D721Med (cell line): ENCODE measurements at places on chromosomes 4 and X.

GRCh38 chr4:156824451-156825060 is 147.0 kb downstream of the PDGFC start:
- DNase-seq = no peak

DNA sequence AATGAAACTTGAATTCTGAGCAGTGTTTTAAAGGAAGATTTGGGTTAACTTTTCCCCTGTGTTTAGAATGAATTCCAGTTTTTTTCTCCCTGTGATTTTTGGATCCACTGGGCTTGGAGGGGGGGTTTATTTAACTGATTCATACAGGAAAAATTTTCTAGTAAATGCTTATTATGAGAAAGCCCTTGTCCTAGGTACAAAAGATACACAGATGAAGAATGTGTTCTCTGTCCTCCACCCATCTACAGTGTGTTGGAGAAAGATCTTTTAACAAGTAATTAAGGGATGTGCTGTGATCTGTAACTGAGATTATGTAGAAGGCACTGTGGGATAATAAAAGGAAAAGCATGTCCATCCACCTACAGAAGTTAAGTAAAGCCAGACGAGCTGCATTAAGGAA is 103.9 kb downstream of the STIM2 start:
- DNase-seq = no peak

GRCh38 chr4:15557786-15558550 is 88.3 kb downstream of the CC2D2A start:
- DNase-seq = no peak

- DNase-seq = no peak
These were observed 9.3 kb downstream of the PAGE4 start for GRCh38 chrX:49838374-49838773.

DNA sequence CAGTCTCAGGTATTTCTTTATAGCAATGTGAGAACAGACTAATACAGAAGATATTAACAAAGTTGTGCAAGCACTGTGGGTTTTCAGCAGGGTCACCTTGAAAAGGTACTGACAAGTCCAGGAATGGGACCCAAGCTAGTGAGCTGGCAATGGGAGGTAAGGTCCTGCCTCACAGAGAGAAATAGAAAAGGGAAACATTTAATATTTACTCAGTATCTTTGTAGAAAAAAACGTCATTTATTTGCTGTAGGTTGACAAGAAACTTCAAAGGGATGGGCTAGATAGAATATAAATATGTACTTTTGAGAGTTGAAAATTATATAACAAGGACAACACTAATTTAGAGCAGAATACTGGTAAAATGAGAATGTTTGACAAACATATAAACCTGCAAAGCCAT is 89.0 kb downstream of the GPRIN3 start:
- DNase-seq = no peak

GRCh38 chr4:19399001-19399400 is 852.7 kb upstream of the SLIT2 start:
- no peak for DNase-seq

DNA sequence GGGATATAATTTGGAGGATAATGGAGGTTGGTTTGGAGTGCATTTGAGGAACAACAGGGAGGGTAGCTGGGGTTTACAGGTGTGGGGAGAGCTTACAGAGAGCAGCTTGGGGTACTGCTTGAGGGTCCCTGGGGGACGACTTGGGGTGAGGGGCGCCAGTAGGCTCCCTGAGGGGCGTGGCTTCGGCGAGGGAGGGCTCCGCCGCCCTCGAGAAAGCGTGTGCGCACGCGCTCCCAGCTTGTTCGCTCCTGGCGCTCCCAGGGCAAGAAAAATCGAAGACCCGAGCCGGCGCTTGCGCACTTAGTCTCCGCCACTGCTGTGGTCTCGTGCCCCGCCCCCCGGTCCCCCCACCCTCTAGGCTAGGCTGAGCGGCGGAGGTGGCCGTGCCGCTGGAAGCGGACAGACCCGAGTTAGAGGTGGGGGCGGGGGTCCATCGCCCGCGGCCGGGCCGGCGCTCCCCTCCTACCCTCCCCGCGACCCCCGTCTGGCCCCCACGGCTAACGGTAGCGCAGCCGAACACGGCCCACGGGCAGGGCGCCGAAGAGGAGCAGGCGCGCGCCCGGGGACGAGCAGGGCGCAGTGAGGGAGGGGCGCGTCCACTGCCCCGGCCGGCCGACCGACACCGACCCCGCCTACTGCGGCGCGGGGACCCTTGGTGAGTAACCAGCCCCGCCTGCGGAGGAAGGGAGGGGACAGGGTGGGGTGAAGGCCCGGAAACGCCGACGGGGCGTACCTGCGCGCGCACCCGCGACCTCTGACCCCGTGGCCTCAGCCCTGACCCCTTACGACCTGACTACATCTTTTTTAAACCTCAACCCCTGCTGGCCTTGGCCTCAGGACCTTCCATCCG is 5.4 kb upstream of the CCDC120 start:
- DNase-seq = peak; percentile 60

- no peak for DNase-seq
These were observed 33.0 kb downstream of the PLAC1 start for GRCh38 chrX:134625315-134625718.

GRCh38 chrX:34915463-34916225 is 27.0 kb upstream of the FAM47B start:
- DNase-seq = no peak

DNA sequence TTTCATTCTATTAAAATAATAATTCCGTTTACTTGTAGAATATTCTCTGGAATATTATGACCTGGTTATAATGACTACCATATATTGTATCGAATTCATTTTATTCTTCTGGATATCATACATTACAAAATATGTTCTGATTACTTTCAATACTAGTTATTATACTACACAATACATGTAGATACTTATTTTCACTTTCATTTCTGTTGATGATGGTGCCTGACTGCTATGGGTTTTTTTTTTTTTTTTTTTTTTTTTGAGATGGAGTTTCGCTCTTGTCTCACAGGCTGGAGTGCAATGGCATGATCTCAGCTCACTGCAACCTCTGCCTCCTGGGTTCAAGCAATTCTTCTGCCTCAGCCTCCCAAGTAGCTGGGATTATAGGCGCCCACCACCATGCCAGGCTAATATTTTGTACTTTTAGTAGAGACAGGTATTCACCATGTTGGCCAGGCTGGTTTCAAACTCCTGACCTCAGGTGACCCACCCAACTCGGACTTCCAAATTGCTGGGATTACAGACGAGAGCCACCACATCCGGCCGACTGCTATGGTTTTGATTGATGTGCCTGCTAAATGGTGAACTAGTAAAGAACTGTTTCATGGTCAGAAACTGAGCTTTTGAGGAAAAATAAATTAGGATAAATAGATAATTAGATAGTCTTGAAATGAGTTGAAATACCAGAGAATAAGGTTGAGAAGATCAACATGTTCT is 39.5 kb downstream of the PCDH10 start:
- no peak for DNase-seq

DNA sequence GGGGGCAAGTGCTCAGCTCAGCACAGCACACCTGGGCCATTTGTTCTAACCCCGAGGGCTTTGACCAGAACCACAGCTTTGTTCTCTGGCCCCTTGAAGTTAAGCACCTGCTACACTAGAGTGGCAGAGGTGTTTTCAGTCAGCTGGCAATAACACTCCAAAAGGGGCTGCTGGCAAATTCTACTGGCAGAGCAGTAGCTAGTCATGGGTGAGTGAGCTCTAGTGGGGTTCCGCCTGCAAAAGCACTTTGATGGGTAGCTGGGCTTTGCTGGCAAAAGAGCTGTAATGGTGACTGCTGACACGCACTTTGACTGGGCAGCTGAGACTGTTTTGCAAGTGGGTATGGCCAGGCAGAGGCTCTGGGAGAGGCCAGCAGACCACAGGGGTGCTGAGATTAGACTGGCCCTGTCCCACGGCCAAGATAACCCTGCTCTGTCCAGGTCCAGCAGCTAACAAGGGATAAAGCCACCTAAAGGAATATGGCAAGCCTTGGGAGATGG is 65.2 kb upstream of the TENT5D start:
- no peak for DNase-seq

DNA sequence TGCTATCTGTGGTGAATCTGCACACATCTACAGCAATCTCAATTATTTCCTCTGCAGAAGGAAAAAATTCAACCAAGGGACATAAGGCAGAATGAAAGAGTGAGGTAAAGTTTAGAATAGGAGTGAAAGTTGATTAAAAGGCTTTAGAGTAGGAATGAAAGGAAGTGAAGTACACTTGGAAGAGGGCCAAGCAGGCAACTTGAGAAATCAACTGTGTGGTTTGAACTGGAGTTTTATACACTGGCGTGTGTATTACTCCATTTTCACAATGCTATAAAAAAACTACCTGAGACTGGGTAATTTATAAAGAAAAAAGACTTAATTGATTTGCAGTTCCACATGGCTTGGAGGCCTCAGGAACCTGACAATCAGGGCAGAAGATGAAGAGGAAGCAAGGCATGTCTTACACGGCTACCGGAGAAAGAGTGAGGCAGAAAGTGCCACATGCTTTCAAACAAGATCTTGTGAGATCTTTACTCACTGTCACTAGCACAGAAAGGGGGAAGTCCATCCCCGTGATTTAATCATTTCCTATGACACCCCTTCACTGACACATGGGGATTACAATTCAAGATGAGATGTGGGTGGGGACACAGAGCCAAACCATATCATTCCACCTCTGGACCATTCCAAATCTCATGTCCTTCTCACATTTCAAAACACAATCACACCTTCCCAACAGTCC is 234.8 kb downstream of the IL15 start:
- no peak for DNase-seq
